ENCODE measurements at places on chromosomes 7 and 10. TPM values are rescaled to one million over a fixed set of nuclear protein-coding genes. Genes with fewer than 3 reads are reported as not detected.

Gene RFC2
- total RNA-seq: 11.8 TPM

Gene IKZF1
- total RNA-seq: not detected

Gene CPA2
- total RNA-seq: under 0.01 TPM

Gene CPN1
- not detected for total RNA-seq

Gene GSAP
- 10.3 TPM for total RNA-seq

Gene BPGM
- 25.8 TPM for total RNA-seq

Gene MAPK8
- total RNA-seq: 24.4 TPM

Gene SFTPA2
- total RNA-seq: not detected

Gene LIPJ
- total RNA-seq: 0.26 TPM

Gene REEP3
- total RNA-seq: 67.5 TPM

Gene SIRT1
- total RNA-seq: 21.1 TPM

Gene ACTL6B
- total RNA-seq: not detected

Measured in fibroblast of lung (primary cell).